ENCODE measurements at places on chromosomes 4 and X.

GRCh38 chr4:108346818-108347210 lies 178.1 kb upstream of the LEF1 start:
- DNase-seq: no peak

GRCh38 chr4:126777649-126778048 lies 855.1 kb upstream of the INTU start:
- no peak for DNase-seq

DNA sequence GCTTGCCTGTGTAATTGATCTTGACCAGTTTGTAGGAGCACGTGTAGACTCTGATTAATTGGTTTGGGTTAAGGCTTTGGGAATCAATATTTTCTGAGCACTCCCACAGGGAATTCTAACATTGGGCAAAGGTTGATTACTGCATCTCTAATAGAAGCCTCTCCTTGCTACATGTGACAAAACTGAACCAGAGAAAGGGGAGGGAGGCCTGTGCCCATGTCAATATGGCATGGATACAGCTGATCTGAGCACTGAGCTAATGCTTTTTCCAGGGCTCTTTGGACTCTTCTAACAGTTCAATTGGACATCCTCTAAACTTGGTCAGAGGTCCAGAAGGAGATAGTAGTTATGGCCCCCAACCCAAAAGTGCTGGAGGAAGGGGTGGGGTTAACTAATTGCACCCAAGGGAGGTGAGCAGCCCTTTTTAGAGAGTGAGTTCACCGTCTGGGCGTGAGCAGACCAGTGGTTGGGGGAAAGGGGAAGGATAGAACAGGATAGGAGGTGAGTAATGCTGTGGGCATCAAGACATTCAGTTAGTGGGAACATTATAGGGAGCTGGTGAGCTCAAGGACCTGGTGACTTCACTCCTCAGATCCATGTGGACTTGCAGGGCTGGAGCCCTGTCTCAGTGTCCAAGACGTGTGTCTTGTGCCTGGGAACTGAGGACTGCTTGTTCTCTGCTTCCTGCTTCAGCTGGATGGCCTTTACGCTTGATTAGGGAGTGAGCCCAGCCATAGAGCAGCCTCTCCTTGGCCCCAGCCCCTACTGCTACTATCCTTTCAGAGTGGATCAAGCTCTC lies 22.8 kb downstream of the MSN start:
- peak; percentile 53 for DNase-seq

GRCh38 chr4:99816545-99817308 lies at the start of gene DAPP1:
Gene DAPP1, plus strand, starts transcription at chr4:99816827. Its CDS starts 87 bp downstream, at chr4:99816914.
- DNase-seq: no peak

DNA sequence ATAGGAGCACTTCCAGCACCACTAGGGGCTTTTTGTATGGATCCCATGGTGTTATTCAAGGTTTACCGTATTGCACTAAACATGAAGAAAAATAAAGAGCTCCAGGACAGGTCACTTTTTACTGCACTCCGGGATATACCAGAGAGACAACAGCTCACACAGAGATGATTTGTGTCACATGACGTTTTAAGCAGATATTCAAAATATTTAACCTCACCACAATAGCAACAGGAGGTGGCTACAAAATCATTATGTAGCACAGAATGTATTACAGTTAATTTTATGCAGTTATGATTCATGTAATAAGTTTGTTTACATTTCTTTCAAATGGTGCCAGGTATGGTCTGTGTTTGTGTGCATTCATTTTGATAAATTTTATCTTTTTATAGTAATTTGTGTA lies 100.6 kb downstream of the LUZP4 start:
- DNase-seq: no peak

DNA sequence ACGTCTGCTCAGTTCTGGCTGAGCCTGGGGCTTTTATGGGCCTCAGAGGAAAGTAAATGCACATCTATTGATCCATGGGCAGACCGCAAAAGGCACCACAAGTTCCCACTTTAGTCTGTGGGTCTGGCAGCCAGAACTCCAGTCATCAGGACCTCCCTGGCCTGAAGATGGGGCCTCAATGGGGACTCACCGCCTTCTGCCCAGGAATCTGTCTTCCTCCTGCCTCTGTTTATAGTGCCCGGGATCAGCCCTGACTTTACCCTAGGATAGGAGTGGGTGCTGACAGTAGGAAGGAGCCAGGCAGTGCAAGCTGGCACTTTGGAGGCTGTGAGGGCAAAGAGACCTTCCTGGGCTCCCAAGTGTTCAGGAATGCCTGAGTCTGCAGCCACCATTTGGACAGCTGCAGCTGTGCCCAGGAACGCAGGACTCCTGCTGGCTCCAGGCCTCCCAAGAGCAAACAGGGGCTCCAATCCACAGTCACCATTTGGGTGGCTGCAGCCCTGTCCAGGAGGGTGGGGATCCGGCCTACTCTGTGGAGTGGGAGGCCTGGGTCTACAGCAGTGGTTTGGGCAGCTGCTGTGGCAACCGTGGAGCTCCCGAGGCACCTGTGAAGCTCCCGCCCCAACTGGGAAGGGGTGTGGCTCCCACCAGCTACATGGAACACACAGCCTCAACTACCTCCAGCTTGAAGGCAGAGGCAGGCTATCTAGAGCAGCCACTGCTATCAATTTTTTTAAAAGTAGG lies 1440.9 kb upstream of the ADGRL3 start:
- DNase-seq: no peak

- DNase-seq: no peak
Measured at GRCh38 chr4:172018358-172018757, 205.2 kb downstream of the GALNTL6 start.

- peak; percentile 60 for DNase-seq
Measured at GRCh38 chrX:133985164-133985966, at the start of gene GPC3. Gene GPC3, minus strand, starts transcription at chrX:133985594.

All from MG63 (cell line).